ENCODE measurements at places on chromosomes 3 and 15.

DNA sequence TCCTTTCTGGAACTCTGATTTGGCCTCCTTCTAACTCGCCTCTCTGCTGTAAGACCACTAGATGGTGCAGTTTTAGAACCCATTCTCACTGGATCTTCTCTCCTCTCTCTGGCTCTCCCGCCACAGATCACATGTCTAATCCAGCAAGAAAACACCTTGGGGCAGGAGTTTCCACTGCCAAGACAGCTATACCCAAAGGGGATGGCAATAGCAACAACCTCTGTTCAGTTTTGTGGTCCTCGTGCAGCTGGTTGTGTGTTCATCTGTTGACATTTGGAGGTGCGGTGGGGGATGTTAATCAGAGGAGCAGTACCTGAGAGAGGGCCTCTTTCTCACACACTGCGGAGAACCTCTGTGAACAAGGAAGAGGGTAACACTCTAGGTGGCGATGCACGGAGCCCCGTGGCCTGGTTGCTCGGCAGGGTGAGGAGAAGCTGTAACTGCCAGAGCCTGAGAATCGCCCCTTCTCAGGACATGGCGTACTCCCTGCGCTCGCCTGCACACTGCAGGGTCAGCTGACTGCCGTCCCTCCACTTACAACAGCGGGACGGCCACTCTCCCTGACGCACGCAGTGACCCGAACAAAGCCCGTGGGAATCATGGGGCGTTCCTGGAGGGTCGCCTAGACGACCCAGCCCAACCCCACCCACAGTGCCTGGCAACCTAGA is at the start of gene TEX55:
TSS of gene TEX55 (plus strand) at position 666 of the 668 bp plus-strand sequence. CDS start 25 bp downstream, outside the sequence.
- DNase-seq = peak; percentile 63

DNA sequence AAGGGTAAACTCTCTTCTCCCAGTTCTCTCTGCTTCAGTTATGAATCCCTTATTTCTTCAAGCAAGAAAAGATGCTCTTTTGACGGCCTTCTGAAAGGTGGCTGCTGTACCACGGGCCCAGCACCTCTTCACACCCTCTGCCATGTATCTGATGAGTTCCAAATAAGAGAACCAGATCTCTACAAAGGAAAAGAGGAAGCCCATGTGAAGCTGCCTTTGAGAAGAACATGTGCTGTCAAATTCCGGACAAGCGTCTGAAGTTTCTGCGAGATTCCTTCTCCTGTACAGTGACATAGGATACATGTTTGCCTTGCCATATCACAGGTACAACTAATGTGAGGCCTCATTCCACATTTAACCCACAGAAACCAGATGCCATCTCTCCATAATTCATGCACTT is 59.2 kb downstream of the SH3BP5 start:
- no peak for DNase-seq

DNA sequence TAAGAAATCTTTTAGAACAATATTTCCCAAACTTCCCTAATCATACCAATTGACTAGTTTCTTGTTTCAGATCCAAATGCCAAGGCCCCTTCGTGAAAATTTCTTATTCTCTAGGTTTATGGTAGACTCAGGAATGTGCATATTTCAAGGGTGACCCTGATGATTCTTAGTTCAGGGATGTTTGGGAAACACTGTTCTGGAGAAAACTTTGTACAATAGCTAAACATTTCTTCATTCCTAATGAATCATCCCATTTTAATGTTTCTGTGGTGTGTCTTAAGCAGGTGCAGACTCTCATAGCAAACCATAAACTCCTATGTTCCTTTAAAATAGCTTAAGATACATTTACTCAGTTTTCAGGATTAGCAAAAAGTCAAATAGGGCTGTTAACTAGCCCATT is 314.5 kb downstream of the TIGIT start:
- DNase-seq = no peak

DNA sequence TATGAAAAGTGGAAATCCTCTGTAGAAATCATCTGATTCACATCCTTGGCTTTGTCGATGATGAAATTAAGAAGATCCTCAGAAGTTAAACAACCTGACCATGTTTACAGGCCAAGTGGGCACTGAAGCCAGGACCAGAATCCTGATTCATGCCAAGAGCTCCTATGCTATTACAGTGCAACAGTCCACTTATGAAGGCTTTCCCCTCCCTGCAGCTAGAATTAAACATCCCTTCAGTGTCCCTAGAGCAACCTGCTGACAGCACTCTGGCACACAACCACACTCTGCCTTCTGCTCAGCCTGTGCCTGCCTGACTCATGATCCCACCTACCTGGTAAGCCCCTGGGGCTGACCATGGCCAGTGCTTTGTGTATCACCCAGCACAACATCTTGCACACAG is 33.8 kb downstream of the TXNRD3 start:
- no peak for DNase-seq

DNA sequence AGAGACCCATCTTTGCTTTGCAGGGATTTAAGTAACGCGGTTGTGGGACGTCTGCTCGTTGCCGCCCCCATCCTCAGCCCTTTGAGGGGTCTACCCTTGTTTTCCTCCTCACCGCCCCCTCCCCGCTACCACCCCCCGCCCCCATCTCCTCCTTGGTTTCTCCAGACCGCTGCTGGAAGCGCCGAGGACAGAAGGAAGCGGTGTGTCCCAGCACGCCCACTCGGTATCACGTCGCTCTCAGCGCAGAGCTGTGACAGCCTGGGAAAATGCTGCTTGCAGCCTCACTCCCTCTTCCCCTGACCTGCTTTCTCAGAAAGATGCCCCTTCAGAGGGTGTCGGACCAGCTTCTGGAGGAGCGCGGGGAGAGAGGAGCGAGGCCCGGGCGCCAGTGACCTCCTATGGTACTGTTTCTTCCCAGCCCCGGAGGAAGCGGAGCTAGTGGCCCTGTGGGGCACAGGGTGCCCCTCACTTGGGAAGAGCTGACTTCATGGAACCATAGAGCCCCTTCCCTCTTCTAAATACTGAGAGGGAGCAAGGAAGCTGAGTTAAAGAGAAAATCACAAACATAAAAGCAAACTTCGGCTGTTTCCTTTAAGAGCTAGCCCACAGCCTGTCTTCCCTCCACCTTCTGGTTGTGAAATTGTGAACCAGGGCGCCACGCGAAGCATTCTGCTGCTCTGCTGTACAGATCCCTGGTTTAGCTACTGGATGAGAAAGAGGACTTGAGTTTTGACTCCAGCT is 698 bp downstream of the IL1RAP start:
- peak; percentile 23 for DNase-seq

- no peak for DNase-seq
These were observed 543.7 kb downstream of the FHIT start for GRCh38 chr3:60707452-60708020.

GRCh38 chr3:175383371-175383770 is 524.2 kb downstream of the NAALADL2 start:
- DNase-seq = no peak

DNA sequence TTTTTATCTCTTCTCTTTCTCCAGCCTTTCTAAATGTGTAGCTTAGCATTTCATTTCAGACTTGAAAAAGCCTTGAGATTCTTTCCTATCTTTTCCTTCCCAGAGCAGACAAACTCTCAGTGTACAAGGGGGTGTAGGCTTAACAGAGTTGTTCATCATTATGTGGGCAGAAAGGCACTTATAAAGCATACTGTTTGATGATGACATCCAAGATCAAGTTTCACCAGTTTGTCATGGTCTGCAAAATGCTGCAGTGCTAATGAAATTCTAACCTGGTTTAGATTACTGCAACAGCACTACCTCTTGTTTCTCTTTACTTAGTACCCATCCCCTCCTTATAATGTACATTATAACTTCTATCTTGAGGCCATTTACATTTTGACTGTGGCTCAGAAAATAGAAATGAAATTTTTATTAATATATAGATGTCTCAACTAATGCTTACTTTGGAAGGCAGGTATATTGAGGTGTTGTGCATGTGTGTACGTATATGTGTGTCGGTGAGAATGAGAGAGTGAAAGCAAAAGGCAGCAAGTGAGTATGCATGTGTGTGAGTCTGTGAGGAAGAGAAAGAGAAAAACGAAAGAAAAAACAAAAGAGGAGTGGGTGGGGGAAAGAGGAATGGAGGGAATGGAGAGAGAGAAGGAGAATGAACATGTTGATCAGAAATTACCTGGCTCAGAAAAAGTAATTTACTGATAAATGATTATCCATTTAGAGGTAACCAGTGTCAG is 1043.6 kb downstream of the TUSC7 start:
- DNase-seq = no peak

GRCh38 chr15:44694416-44694815 is 16.7 kb downstream of the PATL2 start:
- no peak for DNase-seq

- DNase-seq = no peak
These were observed 648.7 kb upstream of the CCDC54 start for GRCh38 chr3:106728315-106729098.

DNA sequence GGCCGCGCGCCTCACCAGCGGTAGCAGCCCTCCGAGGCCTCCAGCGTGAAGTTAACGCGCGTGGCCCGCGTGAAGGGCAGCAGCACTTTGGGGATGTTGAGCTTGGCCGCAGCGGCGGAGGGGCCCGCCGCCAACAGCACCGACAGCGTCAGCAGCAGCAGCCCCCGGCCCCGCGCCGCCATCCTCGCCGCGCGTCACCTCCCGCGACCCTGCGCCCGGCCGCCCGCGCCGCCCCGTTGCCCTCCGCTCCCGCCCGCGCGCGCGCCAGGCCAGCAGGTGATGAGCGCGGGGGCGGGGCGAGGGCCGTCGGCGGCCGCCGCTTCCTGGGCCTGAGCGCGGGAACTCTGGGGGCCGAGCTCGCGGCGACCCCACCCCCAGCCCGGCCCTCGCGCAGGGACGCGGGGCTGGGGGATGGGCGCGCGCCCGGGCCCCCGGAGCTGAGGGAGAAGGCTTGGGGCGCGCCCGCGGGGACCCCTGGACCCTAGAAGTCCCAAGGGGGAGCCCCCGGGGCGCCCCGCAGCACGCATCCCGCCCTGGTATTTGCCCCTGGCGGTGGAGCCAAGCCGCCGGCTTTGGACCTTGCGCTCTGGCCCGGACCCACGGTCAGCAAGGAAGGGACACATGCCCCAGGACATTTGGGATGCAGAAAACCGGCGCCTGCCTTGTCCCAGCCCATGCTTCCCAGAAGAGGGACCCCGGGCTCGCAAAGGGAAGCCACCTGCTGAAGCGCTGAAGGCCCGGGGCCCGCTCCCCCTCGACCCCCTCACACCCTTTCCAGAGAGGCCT is at the start of gene NUP210:
TSS of gene NUP210 (minus strand) at position 278 of the 786 bp plus-strand sequence. CDS start at position 182, 96 bp downstream.
- DNase-seq = peak; percentile 89

GRCh38 chr3:127624063-127624462 is 4.9 kb upstream of the PODXL2 start:
- DNase-seq = no peak

- DNase-seq = peak; percentile 35
These were observed 14.8 kb downstream of the PBRM1 start for GRCh38 chr3:52670621-52671521.

GRCh38 chr15:38941399-38941953 is 376.9 kb upstream of the RASGRP1 start:
- DNase-seq = no peak

DNA sequence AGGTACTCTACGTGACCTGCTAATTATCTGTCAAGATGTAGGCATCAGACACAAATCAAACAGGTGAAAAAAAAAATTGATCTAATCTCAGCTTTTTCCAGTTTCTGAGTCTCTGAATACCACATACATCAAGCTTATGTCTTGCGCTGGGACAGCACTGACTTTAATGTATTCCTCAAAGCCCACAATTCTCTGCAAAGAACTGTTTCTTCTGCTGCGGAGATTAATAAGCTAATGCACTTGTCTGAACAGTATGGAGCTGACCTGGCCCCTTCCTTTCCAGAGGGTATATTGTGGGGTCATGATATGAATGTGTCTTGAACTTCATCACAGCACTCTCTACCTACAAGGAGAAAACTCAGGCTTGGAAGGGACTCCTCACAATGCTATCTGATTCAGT is 87.8 kb downstream of the FOXB1 start:
- no peak for DNase-seq

- no peak for DNase-seq
These were observed 80.2 kb downstream of the TNIK start for GRCh38 chr3:171379961-171380483.

- DNase-seq = no peak
These were observed 517.9 kb downstream of the MECOM start for GRCh38 chr3:169145540-169146178.

GRCh38 chr3:57971975-57972374 is 36.2 kb upstream of the FLNB start:
- DNase-seq = no peak

DNA sequence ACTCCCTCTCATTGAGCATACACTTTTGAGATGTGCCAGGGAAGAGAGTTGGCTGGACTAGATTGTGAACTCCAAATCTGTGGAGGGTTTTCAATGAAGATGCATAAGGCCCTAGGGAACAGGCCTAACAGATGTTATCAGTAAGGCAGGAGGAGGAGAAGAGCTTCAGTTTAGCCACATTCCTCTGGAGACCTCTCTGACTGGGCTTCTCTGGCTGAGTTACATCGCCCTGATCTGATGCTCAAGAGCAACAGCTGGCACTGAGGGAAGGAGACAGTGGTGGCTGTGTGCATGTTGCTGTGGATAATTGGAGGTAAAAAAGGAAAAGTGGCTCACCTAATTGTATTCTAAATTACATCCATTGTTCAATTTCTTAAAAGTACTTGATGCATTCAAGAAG is 206.4 kb upstream of the CFAP20DC start:
- DNase-seq = no peak

- DNase-seq = peak; percentile 3
These were observed 845.4 kb downstream of the NAALADL2 start for GRCh38 chr3:175704366-175705055.

DNA sequence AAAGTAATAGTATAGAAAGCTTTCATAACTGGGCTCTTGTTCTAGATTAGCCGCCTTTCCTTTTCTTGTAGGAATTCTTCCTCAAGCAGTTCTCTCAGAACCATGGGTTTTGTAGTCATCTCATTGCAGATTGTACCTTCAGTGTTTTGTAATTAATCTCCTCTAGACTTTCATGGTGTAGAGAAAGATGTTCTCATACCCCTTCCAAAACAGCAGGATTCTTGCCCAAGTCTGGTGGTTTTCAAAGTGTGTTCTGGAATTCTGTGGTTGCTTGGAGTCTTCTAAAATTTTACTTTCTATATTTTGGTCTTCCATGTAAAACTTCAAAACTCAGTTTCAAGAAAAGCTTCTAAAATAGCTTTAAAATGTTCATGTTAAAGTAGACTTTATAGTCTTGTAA is 293.8 kb downstream of the PTPRG start:
- DNase-seq = no peak

DNA sequence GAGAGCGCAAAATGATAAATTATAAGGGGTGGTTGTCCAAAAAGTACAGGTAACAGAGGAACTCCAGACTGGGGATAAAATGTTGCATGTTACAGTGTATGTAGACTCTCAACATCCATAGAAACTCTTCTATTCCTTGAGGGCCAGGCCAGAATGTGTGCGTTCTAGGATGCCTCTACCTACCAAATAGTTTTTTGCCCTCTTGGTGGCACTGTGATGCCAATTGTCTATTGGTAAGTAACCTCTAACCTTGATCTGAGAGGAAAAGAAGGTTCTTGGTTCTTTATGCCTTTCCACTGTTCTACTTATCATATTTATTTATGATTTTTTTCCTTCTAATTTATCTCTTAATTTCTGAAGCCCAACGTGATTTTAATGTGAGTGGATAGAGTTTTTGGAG is 424.6 kb downstream of the GRM7 start:
- DNase-seq = no peak

GRCh38 chr3:139642996-139643395 is 34.8 kb downstream of the NMNAT3 start:
- DNase-seq = no peak

GRCh38 chr15:83588441-83588840 is 65.5 kb upstream of the ADAMTSL3 start:
- no peak for DNase-seq

All from GM10248 (cell line).